ENCODE measurements at places on chromosomes 1 and 21.

GRCh38 chr1:230877924-230878590 is 9.7 kb upstream of the C1orf198 start:
- DNase-seq = no peak

GRCh38 chr1:88354256-88354655 is 329.8 kb upstream of the PKN2 start:
- DNase-seq = no peak

DNA sequence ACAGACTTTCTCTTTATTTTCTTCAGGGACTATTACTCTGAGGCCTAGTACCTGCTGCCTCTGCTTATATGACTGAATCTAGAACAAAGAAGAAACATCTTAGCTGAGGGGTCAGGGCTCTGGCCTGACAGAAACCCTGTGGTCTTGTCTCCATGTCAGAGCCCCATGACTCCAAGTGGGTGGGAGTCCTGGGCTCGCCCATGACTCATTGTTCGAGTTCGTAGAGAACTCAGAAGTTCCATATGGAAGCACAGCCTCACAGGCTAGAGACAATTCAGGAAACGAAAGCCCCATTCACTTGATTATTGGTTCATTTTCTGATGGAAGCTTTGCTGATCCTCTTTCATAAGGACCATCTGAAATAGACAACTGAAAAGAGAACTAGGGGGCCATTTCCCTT is 73.2 kb downstream of the CD58 start:
- DNase-seq = no peak

GRCh38 chr1:159141584-159142390 is 29.6 kb upstream of the CADM3 start:
- no peak for DNase-seq

DNA sequence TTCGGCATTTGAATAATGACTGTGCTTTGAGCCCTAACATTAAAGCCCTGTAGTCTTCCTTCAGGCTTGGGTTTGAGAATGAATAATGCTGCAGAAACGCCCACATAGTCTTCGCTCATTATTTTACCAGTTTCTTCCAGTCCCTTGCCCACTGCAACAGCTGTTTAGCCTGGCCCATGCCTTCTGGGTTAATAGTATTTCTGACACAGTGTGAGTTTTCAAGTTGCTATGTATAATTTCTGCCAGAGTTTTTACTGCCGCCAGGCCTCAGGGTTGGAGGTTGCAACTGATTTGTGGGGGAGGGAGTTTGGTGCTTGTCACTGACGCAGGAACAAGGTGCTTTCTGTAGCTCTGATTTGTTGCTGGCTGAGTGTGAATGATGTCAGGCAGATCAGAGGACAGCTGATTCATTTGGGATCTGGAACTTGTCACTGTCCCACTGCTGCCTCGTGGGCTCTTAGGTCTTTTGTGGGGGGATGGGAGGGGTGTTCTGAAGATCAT is 109.8 kb downstream of the MAST2 start:
- no peak for DNase-seq

DNA sequence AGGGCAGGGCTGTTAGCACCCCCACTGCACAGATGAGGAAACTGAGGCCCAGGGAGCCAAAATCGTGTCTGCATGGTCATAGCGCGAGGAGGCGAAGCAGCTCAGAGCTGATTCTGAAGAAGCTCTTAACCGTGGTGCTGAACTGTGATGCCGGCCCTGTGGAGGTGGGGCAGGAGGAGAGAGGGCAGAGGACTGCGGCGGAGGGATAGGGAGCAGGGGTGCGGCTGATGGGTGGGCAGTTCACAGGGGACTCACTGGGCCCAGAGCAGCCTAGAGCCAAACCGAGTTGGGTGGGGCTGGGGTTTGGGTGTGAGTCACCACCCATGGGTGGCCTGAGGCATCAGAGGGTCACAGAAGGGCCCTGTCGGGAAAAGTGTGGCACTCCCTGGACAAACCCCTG is 74.7 kb downstream of the RAP1GAP start:
- no peak for DNase-seq

Measured in stimulated activated CD8-positive, alpha-beta memory T cell treated with anti-CD3 and anti-CD28 coated beads, Interleukin-4, amount 100 ng/mL, for 4 hours (primary cell).